Breast epithelium (tissue), 4 donors: ENCODE measurements at places on chromosomes 6 and 20. TPM values are rescaled to one million over a fixed set of nuclear protein-coding genes. Genes with fewer than 3 reads are reported as not detected.

The PTCRA gene
- not detected for total RNA-seq

The CITED2 gene
- 211 TPM for total RNA-seq

The SLC17A9 gene
- total RNA-seq, result 4.9 TPM

The TAGAP gene
- 4.2 TPM for total RNA-seq

The SAPCD1 gene
- total RNA-seq, result 1.6 TPM

The CRISP3 gene
- total RNA-seq, result 9.2 TPM

The TMEM14A gene
- total RNA-seq, result 19.7 TPM
